ENCODE measurements at places on chromosomes 3 and 15.

GRCh38 chr3:14439501-14440167 lies 37.2 kb downstream of the SLC6A6 start:
- DNase-seq = no peak

DNA sequence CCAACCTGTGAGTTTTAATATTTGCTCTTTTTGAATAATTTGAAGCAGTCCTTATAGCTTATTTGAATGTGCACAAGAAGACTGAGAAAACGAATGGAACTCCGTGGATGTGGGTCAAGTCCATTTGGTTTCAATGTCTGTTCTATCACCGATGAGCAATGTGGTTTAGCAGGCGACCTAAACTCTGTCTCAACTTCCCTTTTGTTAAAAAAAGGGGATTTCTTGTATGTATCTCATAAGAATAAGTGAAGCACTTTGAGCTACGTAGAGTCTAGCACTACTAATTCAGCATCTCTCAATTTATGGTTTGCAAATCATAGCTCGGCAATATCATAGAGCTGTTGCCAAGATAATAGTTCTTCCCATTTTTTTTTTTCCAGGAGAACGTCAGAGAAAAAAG lies 4.6 kb upstream of the SKIL start:
- no peak for DNase-seq

DNA sequence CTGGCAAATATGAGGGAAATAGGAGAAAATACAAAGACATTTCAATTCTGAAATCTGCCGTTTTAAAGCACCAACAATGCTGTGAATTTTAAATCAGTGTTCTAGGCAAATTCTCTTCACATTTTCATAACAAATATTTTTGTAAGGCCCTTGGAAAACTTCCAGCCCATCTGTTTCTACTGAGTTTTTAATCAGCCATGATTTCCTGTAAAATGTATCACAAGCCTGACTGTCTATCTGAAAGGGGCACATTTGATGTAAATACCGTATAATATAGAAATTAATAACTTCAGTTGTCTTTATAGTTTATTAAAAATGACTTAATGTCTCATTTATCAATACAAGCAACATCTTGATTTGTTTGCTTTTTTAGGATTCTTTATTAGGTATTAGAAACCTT lies 454.7 kb downstream of the PYDC2 start:
- DNase-seq = no peak

GRCh38 chr3:34131091-34131490 lies 332.7 kb downstream of the PDCD6IP start:
- DNase-seq = no peak

- DNase-seq = no peak
Measured at GRCh38 chr3:138222942-138223287, 35.8 kb downstream of the ARMC8 start.

GRCh38 chr15:59017449-59017848 lies 30.0 kb downstream of the RNF111 start:
- no peak for DNase-seq

DNA sequence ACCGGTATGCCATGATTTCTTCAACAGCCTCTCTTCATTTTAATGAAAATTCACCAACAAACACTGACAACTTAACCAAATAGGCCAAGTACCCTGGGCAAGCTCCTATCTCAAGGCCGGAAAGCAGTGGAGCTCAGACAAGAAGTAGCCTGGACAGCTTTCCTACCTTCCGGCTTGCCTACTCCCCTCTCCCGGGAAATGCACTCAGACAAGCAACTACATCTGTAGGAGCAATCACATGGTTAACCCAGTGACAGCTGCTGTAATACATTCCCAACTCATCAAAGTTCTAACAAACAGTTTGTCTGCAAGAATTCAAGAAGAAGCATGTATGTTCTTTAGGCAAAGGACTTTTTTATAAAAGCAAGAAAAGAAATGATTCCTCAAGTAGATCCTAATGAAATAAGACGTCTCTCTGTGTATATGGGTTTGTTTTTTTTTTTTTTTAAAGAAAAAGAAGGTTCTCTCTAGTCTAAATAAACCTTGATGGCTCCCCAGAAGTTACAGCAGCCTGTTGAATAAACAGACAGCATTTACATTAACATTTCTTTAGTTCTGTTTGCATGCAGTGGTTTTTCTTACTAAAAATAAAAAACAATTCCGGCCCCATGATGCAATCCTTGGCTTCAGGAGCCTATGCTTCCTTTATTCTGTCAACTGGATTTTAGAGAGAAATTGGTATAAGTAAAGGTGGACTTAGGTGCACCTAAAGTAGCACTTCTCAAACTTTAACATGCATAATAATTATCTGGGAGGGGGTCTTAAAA lies 278.7 kb downstream of the NEK10 start:
- DNase-seq = no peak

DNA sequence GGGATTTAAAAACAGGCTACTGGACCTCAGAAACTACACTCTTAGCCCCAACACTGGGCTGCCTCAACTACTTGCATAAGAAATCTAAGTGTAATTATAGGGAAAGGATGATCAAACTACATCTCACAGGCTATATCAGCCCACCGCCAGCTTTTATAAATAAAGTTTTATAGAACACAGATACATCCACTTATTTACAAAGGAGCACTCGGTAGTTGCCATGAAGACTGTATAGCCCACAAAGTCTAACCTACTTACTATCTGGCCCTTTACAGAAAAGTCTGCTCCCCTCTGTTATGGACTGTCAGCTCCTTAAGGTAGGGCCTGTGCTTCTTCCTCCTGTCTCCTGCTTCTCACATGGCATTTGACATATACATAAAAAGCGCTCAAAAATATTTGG lies 9.5 kb downstream of the OSBPL10 start:
- no peak for DNase-seq

GRCh38 chr15:61382927-61383326 lies 153.8 kb upstream of the RORA start:
- no peak for DNase-seq

GRCh38 chr15:62125773-62126172 lies 39.3 kb downstream of the C2CD4B start:
- no peak for DNase-seq

- no peak for DNase-seq
Measured at GRCh38 chr3:193269343-193270028, 28.5 kb downstream of the PLAAT1 start.

GRCh38 chr3:115699706-115700105 lies 76.4 kb downstream of the GAP43 start:
- DNase-seq = no peak

GRCh38 chr15:32855942-32856341 lies 138.1 kb downstream of the GREM1 start:
- DNase-seq = no peak

DNA sequence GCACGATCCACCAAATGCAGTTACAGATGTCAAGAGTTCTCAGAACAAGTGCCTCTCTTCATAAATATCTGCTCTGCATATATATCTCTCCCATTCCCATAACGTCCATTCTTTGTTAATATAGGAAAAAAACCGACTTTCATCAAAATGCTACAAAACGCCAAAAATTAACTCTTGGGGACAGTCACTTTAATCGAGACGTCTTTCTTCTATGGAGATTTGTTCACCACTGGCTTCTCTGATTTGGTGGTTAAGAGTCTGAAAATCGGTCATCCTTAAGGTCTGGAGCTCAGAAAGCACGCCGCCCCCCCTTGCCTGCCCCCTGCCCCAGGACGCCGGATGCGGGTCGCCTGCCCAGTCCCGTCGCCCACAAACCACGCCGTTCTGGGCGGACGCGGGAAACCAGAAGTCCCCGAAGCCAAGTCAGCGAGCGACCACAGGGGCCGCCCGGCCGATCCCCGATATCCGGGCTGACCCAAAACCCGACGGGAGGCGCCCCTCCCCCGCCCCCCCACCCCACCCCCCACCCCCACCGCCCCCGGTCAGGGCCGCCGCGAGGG lies 252.7 kb downstream of the TJP1 start:
- DNase-seq = no peak

DNA sequence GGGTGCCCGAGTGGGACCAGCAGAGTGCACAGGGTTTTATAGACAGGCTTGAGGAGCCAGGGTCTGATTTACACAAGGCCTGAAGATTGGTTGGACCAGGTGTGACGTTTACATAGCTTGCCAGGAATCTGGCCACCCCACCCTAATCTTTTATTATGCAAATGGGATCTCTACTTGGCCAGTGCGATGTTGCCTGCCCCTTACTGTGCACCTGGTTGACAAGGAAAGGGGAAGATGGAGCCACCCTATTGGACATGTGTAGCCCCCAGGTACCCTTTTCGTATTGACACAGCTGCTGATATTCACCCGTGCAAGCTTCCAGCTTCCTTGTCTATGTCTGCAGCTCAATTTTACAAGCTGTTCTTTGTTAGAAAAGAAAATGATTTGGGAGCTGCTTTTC lies 132.0 kb downstream of the ARNT2 start:
- no peak for DNase-seq

GRCh38 chr3:183377307-183377959 lies 51.0 kb downstream of the MCF2L2 start:
- no peak for DNase-seq

DNA sequence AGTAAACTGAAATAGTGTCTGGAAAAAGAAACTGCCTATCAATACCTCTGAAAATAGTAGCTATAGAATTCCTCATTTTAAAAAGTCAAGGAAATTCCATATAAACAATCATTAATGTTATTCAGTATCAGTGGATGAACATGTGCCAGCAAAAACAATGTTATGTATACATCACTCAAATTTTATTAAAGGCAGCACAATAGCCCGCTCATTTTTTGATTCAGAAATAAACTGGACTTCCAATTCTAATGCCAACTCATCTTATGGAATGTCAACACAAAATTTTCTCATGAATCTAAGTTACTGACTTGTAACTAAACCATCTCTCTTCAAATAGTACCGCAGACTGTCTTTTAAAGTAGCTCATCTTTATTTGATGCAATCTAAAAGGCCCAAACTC lies 19.0 kb downstream of the THBS1 start:
- no peak for DNase-seq

- peak; percentile 82 for DNase-seq
Measured at GRCh38 chr15:99432271-99433025, 133.3 kb upstream of the MEF2A start.

Data from posterior cingulate gyrus (tissue), 11 donors.